Right kidney (tissue), 9 donors: ENCODE measurements at places on chromosomes 12 and 14.
A peak's percentile ranks its signal among the peaks of the same experiment; 100 is the strongest.

GRCh38 chr12:6072302-6072752 lies 52.1 kb downstream of the VWF start:
- no peak for DNase-seq

- no peak for DNase-seq
These were observed 28.4 kb upstream of the GAS2L3 start for GRCh38 chr12:100545092-100545491.

DNA sequence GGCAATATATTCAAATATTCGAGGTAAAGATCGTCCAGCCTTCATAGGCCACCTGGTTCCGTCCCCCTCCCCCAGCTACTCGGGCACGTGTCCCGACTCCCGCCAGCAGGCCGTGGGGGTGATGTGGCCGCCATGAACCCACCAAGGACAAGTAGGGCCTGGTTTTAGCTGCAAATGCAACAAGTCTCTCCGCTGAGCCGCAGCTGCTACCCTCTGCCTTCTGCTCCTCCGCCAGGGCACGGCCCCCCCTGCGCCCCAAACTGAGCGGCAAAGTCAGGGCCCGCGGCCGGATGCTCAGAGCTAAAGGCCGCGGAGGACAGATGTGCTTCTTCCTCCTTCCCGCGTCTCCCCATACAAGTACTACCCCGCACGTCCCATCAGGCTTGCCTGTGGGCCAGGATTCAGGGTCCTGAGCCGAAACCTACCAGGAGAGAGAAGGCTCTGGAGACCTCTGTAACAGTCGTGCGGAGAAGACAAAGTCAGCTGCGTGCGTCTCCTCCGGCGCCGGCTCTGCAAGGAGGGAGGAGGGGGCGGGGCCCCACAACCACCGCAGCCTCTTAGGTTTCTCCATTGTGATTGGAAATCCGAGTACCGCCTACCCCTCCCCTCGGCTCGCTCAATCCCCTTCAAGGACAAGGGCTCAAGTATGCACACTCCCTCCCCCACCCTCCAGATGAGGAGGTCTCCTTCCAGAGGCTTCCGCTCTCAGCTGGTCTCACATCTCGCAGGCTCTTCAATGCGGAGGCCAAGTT lies at the start of gene LDHB:
LDHB (minus strand) TSS at position 517 of the 752 bp plus-strand sequence. CDS start 3,171 bp downstream, outside the sequence.
- DNase-seq: peak; percentile 95

- DNase-seq: no peak
These were observed 140.6 kb upstream of the PLEKHG7 start for GRCh38 chr12:92562063-92562734.

DNA sequence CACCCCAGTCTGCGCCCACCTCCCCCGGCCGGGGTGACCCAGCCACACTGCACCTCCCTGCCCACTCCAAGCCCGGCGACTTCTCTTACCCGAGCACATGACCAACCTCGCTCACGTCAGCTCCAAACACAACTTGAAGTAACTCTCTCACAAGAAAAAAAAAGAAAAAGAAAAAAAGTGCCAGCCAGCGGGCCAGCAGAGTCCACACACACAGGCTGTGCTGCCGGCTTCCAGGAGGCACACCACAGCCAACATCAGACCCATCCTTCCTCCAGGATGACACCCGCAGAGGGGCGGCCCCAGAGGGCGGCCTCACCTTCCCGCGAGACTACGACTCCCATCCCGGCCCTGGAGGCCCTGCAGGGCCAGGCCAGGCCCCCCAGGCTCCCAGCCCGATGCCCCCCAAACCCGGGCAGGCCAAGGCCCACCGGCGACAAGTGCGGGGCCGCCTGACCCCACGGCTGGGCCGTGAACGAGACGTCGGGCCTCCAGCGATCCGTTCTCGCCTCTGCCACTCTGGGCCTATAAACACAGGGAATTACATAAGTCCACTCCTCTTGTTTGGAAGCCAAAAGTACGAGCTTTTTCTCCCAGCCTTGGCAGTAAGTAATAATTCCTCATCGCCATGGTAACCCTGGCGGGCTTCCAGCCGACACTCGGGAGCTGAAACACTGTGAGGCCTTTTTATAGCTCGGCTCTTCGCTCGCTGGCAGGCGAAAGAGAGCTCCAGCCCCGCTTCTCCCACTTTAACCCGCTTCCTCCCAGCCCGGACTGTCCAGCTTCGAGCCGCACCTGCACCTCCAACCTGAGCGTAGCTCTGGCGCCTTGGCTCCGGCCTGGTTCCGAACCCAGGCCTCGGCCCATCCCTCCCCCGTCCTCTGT lies 49.1 kb downstream of the NCOR2 start:
- DNase-seq: peak; percentile 92
